ENCODE measurements at places on chromosomes 7 and 10. TPM values are rescaled to one million over a fixed set of nuclear protein-coding genes. Genes with fewer than 3 reads are reported as not detected.

The TPK1 gene
- 1.5 TPM for total RNA-seq

- no peaks in the 10 kb centered on the region for H3K36me3 ChIP-seq
- peaks cover 12% of the 10 kb centered on the region for H3K27me3 ChIP-seq
- no peaks in the 10 kb centered on the region for H3K4me1 ChIP-seq
- DNase-seq, result no peak
Measured at GRCh38 chr10:133529576-133529946, 2.4 kb downstream of the CYP2E1 start.

GRCh38 chr10:30182191-30183054 lies 123.0 kb upstream of the JCAD start:
- no peaks in the 10 kb centered on the region for H3K27me3 ChIP-seq
- H3K36me3 ChIP-seq, result no peaks in the 10 kb centered on the region
- H3K27ac ChIP-seq, result peak overlapping the region; percentile 97
- H3K4me1 ChIP-seq, result peaks cover 75% of the 10 kb centered on the region
- H3K4me3 ChIP-seq, result peak overlapping the region; percentile 7

DNA sequence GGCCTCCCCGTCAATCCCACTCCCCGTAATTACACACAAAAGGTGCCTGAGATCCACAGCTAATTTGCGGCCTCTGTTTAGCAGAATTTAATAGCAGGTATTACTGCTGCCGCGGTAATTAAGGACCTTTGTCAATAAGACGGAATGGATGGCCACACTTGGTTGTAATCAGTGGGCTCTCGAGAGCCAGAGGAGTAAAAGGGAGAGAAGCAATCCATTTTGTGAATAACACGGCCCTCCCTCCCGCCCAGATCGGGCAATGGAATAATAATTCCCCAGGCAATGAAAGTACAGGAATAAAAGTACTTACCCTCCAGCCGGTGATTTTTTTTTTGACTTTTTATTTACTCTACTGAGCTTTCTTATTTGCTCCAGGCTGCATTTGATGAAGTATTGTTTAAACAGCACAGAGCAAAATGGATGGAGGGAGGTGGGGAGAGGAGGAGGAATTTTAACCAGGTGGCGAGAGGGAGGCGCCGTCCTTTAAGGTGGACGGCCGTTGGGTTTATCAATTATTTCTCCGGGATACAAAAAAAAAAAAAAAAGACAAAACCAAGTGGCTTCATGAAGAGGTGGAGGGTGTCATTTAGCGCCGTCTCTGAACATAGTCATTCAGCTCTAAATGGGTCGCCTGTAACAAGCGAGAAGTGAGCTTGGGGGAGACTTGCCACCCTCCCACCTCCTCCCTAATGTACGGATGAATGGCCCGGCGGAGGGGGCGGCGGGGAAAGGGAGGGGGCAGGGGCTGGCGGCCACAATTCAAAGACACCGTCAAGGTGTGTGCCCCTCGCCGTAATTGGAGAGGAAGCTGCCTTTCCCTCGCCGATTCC lies 120.3 kb downstream of the BUB3 start:
- no peaks in the 10 kb centered on the region for H3K36me3 ChIP-seq
- no peaks in the 10 kb centered on the region for H3K27me3 ChIP-seq
- H3K4me1 ChIP-seq, result no peaks in the 10 kb centered on the region

The PNLIPRP3 gene
- total RNA-seq, result not detected

The ASB15 gene
- 1.4 TPM for total RNA-seq

The SIRT1 gene
- total RNA-seq, result 28.7 TPM

The GNGT1 gene
- not detected for total RNA-seq

DNA sequence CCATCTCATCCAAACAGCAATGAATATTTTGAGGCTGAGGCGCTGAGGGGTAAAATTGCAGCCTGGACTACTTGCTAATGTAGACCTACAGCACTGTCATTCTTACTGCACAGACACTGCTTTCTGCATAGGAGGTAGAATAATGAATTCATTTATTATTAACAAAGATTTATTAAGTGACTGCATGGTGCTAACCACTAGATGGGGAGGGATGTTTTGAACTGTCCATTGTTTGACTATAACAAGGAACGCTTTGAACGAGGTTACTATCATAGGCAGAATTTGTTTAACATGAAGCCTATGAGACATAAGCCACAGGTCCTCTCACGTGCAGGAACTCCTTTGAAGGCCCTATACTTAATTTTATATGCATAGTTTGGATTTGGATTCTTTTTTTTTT lies 143.8 kb downstream of the CFTR start:
- no peak overlapping the region for H3K4me3 ChIP-seq
- peaks cover 5% of the 10 kb centered on the region for H3K27me3 ChIP-seq
- H3K4me1 ChIP-seq, result no peaks in the 10 kb centered on the region
- DNase-seq, result no peak

The TFEC gene
- not detected for total RNA-seq

The HOGA1 gene
- not detected for total RNA-seq

Measured in SJSA1 (cell line).